ENCODE measurements at places on chromosomes 1 and 21. TPM values are rescaled to one million over a fixed set of nuclear protein-coding genes. Genes with fewer than 3 reads are reported as not detected.
A peak's percentile ranks its signal among the peaks of the same experiment; 100 is the strongest.

Gene PDC
- polyA plus RNA-seq = 0.48 TPM

Gene TAL1
- 8.6 TPM for polyA plus RNA-seq

Gene CLCA4
- 0.23 TPM for polyA plus RNA-seq

Gene PLA2G5
- 1.1 TPM for polyA plus RNA-seq

DNA sequence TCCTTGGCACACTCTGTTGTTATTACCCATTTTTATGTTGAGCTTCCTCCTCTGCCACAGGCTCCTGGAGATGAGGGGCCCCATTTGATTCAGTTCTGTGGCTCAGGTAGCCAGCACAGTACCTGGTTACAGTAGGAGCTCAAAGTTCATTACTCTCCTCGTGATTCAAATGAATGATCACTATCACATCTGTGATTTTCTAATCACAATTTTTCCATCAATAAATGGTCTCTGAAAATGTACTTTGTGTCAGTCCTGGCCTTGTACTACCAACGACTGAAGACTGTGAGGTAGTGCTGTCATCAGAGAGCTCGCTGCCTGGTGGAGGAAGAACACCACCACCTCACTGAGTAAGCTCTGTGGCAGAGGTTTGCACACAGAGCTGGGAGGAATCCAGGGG, 106.8 kb upstream of the JUN start:
- H3K4me3 ChIP-seq = no peak overlapping the region
- no peaks in the 10 kb centered on the region for H3K27me3 ChIP-seq
- H3K27ac ChIP-seq = no peak overlapping the region
- H3K36me3 ChIP-seq = no peaks in the 10 kb centered on the region
- H3K4me1 ChIP-seq = peaks cover 18% of the 10 kb centered on the region

DNA sequence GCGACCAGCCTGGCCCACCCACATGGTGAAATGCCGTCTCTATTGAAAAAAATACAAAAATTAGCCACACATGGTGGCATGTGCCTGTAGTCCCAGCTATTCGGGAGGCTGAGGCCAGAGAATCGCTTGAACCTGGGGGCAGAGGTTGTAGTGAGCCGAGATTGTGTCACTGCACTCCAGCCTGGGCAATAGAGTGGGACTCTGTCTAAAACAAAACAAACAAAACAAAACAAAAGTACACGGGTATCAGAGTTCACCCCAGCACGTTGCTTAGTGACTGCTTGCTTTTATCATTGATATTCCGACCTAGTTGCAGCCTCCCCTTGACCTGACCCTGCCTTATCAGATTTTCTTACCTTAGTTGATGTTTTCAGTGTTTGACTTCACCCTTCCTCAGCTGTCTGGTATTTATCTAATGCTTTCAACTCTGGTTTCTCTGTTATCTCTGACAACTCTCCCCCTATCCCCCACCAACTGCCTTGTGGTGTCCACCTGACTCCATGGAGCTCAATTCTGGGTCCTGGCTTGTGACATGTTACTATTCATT, 5.1 kb downstream of the TLCD4 start:
- no peaks in the 10 kb centered on the region for H3K4me1 ChIP-seq
- H3K27ac ChIP-seq = no peak overlapping the region
- no peaks in the 10 kb centered on the region for H3K36me3 ChIP-seq
- no peaks in the 10 kb centered on the region for H3K27me3 ChIP-seq
- DNase-seq = no peak

DNA sequence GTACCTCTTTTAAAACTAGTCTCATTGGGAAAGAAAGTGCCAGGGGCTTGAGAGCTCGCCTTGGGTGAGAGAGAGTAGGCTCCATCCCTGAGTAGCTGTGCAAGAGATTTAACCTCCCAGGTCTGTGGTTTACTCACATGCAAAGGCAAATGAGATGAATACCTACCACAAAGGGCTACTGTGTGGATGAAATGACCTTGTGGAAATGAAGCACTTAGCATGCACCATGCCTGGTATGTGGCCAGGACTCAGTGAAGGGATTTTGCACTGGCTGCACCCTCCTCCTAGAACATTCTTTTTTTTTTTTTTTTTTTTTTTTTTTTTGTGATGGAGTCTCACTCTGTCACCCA, 120.3 kb downstream of the PROX1 start:
- H3K27me3 ChIP-seq = peaks cover 11% of the 10 kb centered on the region
- peaks cover 4% of the 10 kb centered on the region for H3K4me1 ChIP-seq
- H3K27ac ChIP-seq = no peak overlapping the region
- no peaks in the 10 kb centered on the region for H3K36me3 ChIP-seq
- DNase-seq = no peak

- H3K36me3 ChIP-seq = no peaks in the 10 kb centered on the region
- no peaks in the 10 kb centered on the region for H3K4me1 ChIP-seq
- DNase-seq = no peak
These were observed 89.9 kb downstream of the HMCN1 start for GRCh38 chr1:185824106-185824505.

DNA sequence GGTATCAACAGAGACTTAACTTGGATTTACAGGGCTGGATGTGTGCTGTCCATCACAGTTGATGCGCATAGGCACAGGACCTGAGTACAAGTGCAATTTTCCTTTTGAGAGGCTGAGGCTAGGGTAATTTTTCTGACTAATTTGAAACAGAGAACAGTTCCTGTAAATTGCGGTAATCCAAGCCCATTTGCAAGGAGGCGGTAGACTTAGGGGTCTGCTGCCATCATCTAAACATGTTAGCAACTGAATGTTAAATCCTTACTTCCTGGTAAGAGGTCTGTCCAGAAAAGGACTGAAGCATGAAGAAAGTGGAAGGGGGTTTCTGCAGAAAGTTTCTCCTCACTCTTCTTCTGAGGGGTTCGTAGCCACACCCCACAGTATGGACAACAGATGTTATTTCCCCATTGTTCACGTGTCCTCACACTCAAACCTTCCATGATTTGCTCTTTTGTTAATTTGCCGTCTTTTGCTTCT, 23.7 kb upstream of the C1orf198 start:
- H3K4me1 ChIP-seq = peaks cover 4% of the 10 kb centered on the region
- no peaks in the 10 kb centered on the region for H3K27me3 ChIP-seq
- H3K4me3 ChIP-seq = no peak overlapping the region
- no peaks in the 10 kb centered on the region for H3K36me3 ChIP-seq

- H3K27ac ChIP-seq = no peak overlapping the region
- no peak overlapping the region for H3K4me3 ChIP-seq
- DNase-seq = no peak
- no peaks in the 10 kb centered on the region for H3K27me3 ChIP-seq
These were observed 474.5 kb downstream of the PTPRC start for GRCh38 chr1:199113265-199113869.

DNA sequence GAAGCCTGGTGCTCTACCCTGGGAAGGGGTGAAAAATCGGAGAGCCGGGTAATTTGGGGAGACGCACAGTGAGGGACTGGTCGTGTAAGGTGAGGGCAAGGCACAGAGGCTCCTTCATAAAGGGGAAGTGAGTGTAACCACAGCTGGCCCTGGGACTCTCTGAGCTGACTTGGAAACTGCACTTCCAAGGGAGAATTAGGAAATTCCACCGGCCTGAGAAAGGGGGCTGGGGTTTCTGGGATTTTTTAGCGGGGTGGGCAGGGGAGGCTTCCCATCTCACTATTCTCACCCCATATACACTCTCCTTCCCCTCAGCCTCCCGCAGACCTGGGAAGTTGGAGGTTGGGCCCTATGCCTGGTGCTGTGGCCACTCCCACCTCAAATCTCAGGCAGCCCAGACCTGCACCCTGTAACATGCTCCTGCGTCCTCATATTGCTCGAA, 88.3 kb upstream of the IPO9 start:
- no peak overlapping the region for H3K27ac ChIP-seq
- H3K4me1 ChIP-seq = peaks cover 29% of the 10 kb centered on the region
- peak overlapping the region; percentile 55 for H3K4me3 ChIP-seq
- DNase-seq = no peak
- no peaks in the 10 kb centered on the region for H3K36me3 ChIP-seq
- H3K27me3 ChIP-seq = no peaks in the 10 kb centered on the region

GRCh38 chr1:2431518-2431917, 19.2 kb upstream of the PEX10 start:
- H3K36me3 ChIP-seq = no peaks in the 10 kb centered on the region
- no peak overlapping the region for H3K27ac ChIP-seq
- no peaks in the 10 kb centered on the region for H3K27me3 ChIP-seq

- peak overlapping the region; percentile 66 for H3K27ac ChIP-seq
- no peaks in the 10 kb centered on the region for H3K27me3 ChIP-seq
- DNase-seq = no peak
- no peaks in the 10 kb centered on the region for H3K36me3 ChIP-seq
These were observed 236.2 kb downstream of the NFIA start for GRCh38 chr1:61318319-61319125.

DNA sequence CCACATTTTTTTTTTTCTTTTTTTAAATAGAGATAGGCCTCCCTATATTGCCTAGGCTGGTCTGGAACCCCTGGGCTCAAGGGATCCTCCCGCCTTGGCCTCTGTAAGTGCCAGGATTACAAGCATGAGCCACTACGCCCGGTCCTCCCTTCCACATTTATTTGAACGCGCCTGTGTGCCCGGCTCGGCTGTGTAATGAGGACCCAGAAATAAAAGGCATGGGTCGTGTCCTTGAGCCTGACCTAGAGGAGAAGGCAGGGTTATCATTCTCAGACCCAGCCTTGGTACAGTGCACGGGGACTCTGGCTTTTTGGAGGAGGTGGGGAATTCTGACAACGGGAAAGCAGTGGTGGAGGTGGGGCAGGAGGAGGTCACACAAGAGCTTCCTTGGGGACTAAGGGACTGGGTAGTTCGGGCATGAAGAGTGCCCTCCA, 841 bp downstream of the CENPF start:
- H3K4me1 ChIP-seq = no peaks in the 10 kb centered on the region
- H3K4me3 ChIP-seq = peak overlapping the region; percentile 80
- H3K36me3 ChIP-seq = no peaks in the 10 kb centered on the region
- no peak for DNase-seq

- no peaks in the 10 kb centered on the region for H3K27me3 ChIP-seq
- H3K4me3 ChIP-seq = no peak overlapping the region
- peak; percentile 6 for DNase-seq
- no peaks in the 10 kb centered on the region for H3K36me3 ChIP-seq
These were observed 137.8 kb downstream of the BARHL2 start for GRCh38 chr1:90579212-90579802.

Measured in left lung (tissue), 14 donors.